ENCODE measurements at places on chromosomes 5 and 9.

- DNase-seq, result no peak
Observed at GRCh38 chr5:132467287-132467984, 23.1 kb downstream of the IRF1 start.

DNA sequence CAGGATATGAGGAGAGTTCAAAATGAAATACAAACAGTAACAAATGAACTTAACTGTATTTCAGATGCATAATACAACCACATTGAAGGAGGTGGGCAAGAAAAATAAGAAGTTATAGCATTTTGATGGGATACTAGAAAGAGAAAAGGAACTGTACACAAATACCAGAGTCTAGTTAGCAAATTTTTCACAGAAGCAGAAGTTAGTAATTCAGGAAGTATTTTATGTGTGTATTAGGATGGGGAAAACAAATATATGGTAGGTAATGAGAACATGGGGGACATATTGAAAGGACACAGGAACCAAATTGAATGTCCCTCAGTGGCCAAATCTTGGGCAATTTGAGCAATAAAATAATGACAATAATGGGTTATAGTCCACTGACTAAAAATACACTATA lies 18.4 kb downstream of the GM2A start:
- DNase-seq, result no peak

- DNase-seq, result no peak
Observed at GRCh38 chr5:132468656-132469379, 21.8 kb downstream of the IRF1 start.

DNA sequence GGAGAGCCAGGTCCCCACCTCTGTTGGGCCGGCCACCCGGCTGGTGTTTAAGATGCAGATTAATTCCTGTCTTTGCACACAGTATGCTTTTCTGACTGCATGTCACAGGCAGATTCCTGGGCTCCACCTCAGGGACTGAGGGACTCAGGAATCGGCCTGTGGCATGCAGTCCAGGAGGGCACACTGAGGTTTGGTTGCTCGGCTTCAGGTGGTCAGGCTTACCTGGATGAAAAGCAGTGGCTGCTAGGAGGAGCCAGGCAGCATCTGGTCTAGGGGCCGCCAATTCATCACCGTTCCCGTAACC lies 1.1 kb downstream of the WDR5 start:
- DNase-seq, result no peak

- peak; percentile 68 for DNase-seq
Observed at GRCh38 chr5:138068742-138069600, 14.9 kb upstream of the WNT8A start.

Measured in fibroblast of upper back skin (primary cell).